NCI-H187 treated with DMSO at 0.1 percent for 48 hours (cell line): ENCODE measurements at places on chromosomes 5 and 9.

- no peak for DNase-seq
Observed at GRCh38 chr9:80040457-80040856, 468.7 kb downstream of the TLE4 start.

- DNase-seq, result no peak
Observed at GRCh38 chr5:8660133-8660893, 791.4 kb downstream of the MTRR start.

DNA sequence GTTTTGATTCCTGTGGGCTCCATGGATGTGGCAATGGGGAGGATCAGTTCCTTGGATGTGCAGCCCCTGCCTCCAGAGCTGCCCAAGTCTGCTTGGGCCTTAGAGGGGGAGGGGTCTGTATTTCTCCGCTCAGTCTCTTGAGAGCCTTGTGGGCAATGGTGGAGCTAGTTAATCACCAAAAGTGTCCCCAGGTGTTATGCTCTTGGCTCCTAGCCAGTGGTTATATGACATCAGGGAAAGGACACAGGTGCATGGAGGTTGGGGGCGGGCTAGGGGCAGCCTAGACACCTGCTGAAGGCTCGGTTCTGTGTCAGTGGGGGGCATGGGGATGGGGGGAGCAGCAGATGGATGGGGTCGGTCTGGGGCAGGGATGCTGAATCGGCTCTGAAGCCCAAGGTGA is 12.4 kb upstream of the ARAP3 start:
- DNase-seq, result no peak

GRCh38 chr5:172859966-172860365 is 25.9 kb downstream of the ERGIC1 start:
- DNase-seq, result no peak

DNA sequence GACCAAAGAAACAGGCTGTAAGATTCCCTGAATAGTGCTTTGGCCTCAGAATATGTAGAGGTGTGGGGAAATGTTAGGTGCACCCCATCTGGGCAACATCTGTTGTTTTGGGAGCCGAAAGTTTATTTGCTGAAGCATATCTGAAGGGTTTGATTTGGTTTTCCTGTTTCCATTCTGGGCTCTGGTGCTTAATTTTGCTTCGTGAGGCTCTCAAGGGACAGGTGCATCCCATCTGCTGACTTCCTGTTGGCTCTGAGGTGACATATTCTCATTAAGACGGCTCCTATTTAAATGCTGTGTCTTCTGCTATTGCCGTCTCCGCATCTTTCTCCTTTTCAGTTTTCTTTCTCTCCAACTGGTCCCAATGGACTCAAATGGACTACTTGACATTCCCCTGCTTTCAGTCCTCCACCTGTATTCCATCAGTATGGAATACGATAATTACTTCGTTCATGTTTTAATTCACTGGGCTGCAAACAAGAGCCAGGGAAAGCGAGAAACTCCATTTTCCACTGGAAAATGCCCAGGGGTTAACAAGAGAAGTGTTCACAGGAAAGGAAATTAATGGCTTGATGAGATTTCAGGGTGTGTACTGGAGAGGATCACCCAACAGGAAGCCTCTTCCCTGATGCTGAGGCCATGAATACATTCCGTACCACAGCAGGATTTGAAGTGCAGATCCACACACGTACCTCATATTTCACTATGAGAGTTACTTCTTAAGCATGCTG is 104.0 kb downstream of the MTX3 start:
- no peak for DNase-seq

DNA sequence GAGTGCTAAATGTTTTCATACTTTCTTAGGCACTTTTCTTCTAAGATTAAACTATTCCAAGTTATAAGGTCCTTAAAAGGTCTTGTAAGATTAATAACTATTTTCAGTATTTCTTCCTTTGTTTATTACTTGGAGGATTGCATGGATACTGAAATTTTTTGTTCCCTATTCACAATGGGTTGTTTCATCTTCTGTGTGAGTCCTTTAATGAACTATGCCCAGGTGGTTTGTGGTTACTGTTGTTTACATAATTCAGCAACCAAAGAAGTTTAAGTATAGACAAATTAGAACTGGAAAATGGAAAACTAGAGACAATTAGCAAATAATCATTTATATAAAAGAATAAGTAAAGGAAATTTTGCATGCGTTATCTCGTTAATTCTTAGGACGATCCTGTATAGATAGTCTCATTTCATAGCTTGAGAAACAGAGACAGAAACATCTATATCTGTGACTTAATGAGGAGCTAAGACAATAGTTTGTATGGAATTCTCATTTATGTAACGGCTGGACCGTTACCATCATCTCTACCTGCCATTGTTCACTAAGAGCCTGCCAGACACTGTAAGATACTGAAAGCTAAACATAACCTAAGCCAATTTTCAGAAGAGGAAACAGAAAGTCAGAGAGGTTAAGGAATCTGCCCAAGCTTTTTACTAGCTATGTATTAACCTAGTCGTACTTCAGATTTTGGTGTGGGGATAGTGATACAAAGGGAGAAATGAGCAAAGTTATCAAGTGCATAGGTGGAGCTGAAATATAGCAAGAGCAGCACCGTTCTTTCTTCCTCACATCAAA is 148.2 kb downstream of the PAM start:
- no peak for DNase-seq

DNA sequence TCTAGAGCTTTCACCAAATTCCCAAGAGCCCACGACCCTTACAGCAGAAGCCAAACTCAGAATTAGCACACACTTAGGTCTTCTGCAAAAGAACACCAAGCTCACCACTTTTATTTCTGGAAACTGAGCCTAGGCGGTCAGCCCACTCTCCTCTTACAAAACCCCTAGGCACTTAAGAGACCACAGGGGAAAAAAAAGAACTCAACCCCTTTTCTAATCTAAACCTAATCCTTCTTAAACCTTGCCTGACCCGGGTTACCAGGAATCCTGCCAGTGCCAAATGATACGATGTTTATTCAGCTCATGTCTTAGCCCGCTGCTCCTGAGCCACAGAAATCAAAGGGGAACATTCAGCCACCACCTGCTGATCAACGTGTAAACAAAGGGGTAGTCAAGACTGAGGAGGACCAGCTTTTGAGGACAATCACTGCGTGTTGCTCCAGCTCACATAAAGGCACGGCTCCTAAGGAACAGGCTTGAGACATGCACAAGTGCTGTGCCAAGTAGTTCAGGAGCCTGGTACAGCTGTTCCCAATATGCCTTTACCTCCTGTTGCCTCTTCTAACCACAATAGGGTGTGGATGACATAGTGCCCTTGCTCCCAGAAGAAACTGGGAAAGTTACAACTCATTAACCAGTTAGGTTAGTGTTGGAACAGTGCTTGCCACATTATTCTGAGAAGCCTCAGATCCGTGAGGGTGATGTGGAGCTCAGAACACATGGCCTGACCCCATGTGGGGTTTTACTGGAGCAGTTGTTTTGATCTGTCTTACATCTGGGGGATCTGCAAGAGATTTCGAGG is 49.3 kb downstream of the ZFAND5 start:
- no peak for DNase-seq

- peak; percentile 44 for DNase-seq
Observed at GRCh38 chr5:2303431-2304100, 420.8 kb upstream of the IRX4 start.

DNA sequence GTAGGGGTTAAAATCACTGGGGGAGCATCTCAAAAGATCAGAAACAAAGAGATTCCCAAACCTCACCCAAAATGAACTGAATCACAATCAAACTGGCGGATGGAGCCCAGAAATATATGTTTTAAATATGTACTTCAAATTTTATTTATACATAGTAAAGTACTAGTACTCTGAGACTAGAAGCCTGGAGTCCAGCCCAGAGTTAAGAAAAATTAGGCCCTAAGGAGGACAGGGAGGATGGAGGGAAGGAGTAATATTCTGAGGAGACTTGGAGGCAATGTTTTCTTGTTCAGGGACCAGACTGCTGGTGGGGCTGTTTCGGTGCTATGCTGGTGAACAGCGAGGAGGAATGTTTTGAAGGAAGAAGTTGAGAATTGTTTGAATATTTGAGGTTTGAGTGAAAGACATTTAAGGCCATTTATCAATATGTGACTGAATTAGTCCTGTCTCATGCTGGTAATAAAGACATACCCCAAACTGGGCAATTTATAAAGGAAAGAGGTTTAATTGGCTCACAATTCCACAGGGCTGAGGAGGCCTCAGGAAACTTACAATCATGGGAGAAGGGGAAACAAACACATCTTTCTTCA is 552.4 kb upstream of the DAB2 start:
- no peak for DNase-seq

- no peak for DNase-seq
Observed at GRCh38 chr5:180853121-180853847, 7.8 kb downstream of the ZFP62 start.

DNA sequence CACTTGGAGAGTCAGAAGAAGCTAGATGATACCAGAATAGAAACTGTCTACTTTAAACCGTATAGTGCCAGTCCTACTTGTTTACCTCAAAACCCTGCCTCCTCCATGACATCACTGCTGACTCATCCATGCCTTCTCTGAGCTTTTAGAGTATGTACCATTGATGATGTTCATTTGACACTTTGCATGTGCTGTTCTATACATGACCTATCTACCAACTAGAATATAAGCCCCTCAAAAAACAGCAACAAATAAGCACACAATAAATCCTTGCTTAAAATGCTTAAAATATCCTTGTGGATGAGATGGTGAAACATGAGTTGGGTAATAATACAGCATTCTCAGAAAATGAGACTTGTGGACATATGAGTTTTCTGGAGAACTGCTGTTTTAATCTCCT is 2.6 kb downstream of the CTNNAL1 start:
- no peak for DNase-seq

DNA sequence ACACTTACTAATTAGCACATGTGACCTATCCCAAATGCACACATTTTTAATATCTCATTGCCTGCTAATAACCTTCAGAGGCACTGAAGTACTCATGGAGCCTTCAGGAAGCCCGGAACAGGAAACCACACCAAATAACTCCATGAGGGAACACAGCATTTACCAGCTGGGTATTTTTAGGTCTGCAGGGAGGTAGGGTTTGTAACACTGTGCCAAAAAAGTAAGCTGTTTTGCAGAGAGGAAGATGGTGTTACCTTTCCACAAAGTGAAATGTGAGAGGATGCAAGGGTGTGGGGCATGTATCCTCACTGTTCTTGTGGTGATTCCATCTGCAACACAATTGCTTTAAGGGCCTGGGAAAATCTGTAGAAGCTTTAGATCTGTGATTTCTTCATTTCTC is 64.4 kb downstream of the NUDT12 start:
- no peak for DNase-seq

- no peak for DNase-seq
Observed at GRCh38 chr5:65128226-65128625, 353.5 kb downstream of the ADAMTS6 start.

- no peak for DNase-seq
Observed at GRCh38 chr5:86605881-86606280, 11.9 kb upstream of the COX7C start.

- DNase-seq, result no peak
Observed at GRCh38 chr5:134111741-134112647, 2.5 kb upstream of the TCF7 start.

DNA sequence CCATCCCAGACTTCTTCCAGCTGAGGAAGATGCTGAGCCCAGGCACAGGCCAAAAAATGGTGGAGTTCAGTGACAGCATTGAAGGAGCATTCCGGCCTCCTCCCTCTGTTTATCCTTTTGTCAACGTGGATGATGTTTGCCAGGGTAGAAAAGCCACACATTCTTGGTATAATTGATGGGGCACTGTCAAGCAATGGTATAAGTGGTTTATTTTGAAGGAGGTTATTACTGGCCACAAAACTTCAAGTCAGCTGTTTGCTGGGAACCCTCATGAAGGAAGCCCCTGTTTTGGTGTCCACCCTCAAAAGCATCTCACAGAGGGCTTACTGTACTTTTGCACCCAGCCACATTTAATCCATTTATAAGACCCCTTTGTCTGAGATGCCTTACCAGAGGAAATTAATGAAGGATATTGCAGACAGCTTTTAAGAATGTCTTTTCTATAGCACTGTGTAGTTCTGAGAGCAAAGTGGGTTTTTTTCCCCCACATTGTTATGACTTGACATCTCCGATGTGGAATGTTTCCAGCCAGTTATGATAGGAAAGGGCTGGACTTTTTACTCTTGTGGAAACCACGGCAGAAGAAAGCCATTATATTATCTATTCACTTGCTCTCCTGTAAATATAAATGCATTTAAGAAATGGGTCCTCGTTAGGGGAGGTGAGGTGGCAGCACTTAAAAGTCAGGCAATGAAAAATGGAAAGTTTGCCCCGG is 95.5 kb upstream of the SPATA31D4 start:
- DNase-seq, result no peak
